Activated CD4-positive, alpha-beta T cell treated with anti-CD3 and anti-CD28 coated beads for 24 hours (primary cell): ENCODE measurements at places on chromosomes 5 and 9.

GRCh38 chr5:53027913-53028312, 38.8 kb downstream of the ITGA2 start:
- DNase-seq = no peak

GRCh38 chr5:72673623-72674022, 142.8 kb upstream of the TNPO1 start:
- no peak for DNase-seq

- DNase-seq = no peak
Observed at GRCh38 chr5:147417135-147417813, 92.6 kb downstream of the DPYSL3 start.

DNA sequence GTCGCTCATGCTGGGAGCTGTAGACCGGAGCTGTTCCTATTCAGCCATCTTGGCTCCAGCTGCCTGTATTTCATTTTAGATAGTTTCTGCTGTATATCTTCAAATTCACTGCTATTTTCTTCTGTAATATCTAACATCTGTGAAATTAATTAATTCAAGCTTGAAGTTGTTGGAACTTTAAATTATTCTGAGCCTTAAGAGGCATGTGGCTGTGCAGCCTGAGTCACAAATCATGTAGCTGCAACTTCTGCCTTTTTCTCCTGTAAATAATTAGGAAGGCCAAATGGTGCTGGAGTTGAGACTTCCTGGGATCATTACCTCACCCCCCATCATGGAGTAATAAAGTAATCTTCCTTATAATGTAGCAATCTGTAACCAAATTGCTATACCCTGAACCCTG, 183.3 kb upstream of the PCSK5 start:
- no peak for DNase-seq

- DNase-seq = no peak
Observed at GRCh38 chr5:179805529-179806249, 977 bp downstream of the MGAT4B start.

DNA sequence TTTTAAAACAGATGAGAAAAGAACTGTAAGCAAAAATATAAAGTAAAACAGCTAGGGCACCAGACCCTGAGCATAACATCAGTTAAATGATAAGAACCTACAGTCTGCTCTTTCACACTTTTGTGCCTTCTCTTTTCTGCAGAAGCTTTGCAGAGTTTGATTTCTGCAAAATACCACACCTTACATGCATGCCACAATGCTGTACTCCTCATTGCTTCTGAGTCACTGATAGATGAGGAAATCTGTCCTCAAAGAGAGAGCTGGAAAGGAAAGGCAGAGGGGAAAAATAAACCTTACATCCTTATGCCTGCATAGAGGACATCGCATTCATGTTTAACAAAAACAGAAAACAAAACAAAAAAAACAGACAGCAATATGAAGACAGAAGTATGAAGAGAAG, 142.9 kb downstream of the ATPSCKMT start:
- DNase-seq = no peak

- DNase-seq = no peak
Observed at GRCh38 chr5:55066277-55066676, 36.2 kb upstream of the GZMA start.

- no peak for DNase-seq
Observed at GRCh38 chr9:127139775-127140174, 17.3 kb upstream of the ANGPTL2 start.

DNA sequence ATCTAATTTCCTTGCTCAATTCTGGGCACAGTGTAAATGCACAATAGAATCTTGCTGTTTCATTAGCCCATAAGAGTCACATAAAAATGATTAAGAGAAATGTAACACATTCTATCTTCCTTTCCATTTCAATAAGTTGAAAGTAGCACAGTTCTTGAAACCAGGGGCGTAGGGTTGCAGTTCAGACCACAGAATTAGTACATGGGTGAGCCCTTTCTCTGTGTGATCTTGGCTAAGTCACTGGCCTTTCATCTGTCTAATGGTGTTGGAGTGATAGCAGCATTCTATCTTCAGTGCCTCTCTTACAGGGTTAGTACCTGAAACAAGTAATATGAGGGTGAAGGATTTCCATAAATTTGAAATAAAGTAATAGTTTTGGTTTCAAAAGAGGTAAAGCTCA, 445.3 kb upstream of the ZNF462 start:
- no peak for DNase-seq

DNA sequence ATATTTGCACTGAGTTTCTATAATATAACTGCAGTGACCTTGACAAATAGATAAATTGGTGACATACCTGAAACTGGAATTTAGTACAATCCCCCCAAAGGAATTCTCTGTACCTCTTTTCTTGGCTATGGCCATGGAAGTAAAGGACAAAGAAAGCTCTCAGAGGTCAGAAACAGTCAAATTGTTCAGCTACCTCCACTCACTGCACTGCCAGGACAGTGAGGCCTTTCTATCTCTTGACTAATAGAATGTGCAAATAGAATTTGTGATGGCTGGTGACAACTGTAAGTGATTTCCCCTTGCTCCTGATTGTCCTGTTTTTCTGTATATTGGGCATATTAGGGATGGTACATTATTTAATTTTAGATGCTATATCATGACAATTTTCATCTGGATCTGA, 67.1 kb downstream of the CCDC192 start:
- DNase-seq = no peak
